BE2C (cell line): ENCODE measurements at places on chromosomes 3 and 15.

GRCh38 chr3:4987538-4988296, 8.5 kb downstream of the BHLHE40 start:
- DNase-seq = no peak

DNA sequence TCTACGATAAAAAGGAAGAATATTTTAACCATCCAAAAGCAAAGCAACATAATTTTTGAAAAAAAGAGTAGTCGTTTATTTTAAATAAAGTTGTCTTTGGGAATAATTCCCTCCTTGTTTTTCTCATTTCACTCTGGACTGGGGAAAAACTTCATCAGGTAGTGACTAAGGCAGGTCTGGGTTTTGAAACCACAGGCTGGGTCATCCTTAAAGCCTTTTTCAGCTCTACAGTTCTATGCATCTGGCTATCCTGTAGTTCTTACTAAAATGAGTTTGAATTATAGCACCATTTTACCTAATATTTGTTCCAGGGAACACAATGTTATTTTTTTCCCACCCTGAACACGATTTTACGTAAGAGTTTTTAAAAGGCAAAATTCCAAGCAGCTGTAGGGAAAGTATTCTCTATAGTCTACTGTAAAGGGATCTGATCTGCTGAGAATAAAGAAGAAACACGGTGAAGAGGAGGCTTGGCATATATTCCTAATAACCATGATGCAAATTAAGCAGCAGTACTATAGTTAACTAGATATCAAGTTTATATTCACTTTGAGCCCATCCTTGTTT, 107.7 kb downstream of the OSBPL10 start:
- DNase-seq = no peak

DNA sequence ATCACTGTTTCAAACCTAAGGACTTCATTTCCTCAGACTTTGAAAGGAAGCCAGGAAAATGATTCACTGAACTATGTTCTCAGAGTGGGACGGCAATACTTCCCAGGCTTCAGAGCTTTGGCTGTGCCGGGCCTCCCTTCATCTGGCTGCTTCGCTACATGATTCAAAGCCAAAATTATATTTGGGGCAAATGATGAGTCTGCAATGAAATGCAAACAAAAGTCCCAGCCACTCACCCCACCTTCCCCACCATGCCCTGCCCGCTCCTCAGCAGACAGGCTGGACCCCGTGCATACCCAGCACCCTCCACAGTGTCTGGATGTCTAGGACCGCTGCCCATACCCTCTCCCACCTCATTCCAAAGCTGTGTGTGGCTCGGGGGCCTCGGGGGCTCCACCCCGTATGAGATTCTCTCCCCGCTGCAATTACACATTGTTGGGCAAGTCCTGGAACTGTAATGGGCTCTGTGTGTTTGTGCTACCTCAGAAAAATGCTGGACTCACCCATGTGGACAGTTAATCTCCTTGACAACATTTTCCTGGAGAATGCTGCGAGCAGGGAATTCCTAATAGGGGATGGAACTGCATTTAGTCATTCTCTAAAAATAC, 32.2 kb downstream of the ATP10A start:
- DNase-seq = no peak

GRCh38 chr3:90035643-90036042, 928.2 kb downstream of the EPHA3 start:
- DNase-seq = no peak

DNA sequence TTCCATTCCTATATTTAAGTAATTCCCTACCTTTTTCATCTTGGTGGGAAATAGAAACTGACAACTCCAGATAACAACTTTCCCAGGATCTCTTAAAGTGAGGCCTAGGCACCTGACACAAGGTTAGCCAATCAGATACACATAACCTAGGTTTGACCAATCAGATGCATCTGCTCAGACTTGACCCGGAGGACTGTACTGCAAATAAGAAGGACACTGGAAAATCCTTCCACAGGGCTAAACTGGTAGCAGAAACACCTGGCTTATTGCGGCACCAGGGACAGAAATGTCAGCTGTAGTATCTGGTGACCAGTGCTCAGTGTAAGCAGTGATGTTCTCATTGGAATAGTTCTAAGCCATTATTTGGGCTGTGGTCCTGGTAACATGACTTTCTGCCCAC, 204.5 kb upstream of the SLCO3A1 start:
- DNase-seq = no peak

DNA sequence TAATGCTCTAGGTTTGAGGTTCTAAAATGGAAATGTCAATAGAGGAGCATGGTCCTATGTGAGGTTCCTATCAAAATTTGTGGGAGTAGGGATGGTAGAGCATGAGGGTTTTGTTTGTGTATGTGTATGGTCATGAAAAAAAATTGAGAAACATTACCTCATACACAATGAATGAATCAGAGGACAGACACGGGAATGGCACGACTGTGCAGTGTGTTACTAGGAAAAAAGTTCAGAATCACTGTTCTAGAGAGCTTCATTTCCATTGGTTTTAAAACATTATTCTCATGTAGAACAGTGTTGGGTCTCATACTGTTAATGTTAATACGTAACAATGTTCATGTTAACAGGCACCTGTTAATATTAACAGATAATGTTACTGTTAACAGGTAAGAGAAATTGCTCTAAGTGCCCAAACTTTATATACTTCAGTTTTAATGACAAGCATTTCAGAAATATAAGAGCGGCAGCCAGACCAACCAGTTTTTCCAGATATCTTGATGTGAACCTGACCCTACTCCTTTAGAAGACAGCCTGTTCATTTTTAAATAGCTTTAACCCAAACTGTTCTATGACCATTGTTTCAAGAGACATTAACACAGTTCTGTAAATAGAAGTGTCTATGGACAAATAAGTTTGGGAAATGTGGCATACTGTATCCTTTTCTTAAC, 48.0 kb downstream of the SLC15A2 start:
- no peak for DNase-seq

DNA sequence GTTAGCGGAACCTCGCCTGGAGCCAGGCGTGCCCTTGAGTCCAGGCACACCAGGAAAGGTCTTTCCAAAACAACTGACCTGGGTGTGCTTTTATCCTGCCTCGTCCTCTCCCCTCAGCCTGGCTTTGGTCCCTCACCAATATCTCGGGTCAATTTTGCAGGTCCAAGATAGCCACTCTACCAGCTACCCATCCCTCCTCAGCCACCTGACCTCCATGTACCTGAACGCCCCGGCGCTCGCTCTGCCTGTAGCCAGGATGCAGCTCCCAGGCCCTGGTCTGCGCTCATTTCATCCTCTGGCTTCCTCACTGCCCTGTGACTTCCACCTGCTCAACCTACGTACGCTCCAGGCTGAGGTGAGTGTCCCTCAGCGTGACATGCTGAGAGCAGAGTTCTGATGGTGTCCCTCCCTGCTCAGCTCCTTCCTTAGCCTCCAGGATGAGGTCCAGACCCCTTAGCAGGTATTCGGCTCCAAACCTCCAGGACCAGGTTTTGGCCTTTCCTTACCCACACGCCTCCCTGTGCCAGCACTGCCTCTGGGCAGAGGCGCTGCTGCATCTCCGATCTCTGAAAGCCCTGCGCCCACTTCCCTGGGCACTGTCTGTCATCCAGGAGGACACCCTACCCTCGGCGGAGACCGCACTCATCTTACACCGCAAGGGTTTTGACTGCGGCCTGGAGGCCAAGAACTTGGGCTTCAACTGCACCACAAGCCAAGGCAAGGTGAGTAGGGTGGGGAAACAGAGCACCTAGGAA, 14.1 kb downstream of the HDDC3 start:
- DNase-seq = no peak

GRCh38 chr15:57321973-57322601, 54.2 kb upstream of the CGNL1 start:
- DNase-seq = no peak

DNA sequence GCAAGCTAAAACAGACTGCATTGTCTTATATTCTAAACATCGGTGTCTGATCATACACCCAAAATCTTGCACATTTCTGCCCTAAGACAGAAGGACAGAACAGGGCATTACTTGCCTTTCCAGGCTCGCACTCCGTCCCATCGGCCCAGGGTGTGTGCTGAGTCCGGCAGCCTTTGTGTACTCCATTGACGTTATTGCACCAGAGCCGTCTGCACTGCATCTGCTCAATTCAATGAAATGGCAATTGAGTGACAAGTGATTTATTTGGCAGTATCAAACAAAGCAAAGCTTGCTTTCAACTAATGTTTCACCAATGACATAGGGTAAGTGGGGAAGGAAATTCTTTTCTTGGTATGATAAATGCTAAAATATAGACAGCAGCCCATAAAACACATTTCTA, 40.0 kb downstream of the ADAMTS9 start:
- DNase-seq = no peak

DNA sequence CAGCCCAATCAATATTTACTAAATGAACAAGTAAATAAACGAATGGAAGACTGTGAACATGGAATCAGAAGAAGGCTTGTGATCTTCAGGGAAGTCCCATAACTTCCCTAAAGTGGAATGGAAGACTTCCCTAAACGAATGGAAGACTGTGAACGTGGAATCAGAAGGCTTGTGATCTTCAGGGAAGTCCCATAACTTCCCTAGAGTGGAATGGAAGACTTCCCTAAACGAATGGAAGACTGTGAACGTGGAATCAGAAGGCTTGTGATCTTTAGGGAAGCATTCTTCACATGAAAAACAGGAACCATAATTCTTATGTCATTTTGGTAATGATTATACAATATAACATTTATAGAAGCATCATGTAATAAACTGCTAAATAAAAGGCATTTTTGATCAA, 38.8 kb downstream of the EOGT start:
- no peak for DNase-seq

DNA sequence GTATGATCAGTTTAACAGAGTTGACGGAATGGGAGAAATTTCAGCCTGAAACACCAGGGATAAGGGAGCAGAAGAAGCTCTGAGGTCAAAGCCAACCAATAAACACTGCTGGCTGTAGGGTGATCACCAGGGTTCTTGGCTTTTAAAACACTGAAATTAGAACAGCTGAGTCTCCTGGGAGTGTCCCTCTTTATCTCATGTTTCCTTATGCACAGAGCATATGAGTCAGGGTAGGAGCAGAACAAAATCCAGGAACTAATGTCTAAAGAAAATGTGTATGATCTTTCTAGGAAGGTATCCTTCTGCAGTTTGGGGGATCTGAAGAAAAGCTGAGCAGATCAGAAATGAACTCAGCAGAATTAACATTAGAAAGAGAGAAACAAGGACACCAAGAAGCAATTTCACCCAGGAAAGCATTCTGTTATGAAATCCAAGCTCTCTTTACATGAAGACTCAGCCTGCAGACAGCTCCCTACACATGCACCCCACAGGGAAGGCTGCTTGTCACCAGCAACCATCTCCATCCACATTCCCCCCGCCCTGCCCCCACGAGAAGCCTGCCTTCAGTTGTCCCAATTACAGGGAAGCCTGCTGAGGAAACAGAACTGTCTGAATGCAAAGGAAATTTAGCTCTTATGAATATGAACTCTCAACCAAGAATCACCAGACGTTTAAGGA, 469.7 kb downstream of the PDCD6IP start:
- DNase-seq = no peak

- DNase-seq = no peak
These were observed 19.5 kb upstream of the EID1 start for GRCh38 chr15:48858401-48858800.

DNA sequence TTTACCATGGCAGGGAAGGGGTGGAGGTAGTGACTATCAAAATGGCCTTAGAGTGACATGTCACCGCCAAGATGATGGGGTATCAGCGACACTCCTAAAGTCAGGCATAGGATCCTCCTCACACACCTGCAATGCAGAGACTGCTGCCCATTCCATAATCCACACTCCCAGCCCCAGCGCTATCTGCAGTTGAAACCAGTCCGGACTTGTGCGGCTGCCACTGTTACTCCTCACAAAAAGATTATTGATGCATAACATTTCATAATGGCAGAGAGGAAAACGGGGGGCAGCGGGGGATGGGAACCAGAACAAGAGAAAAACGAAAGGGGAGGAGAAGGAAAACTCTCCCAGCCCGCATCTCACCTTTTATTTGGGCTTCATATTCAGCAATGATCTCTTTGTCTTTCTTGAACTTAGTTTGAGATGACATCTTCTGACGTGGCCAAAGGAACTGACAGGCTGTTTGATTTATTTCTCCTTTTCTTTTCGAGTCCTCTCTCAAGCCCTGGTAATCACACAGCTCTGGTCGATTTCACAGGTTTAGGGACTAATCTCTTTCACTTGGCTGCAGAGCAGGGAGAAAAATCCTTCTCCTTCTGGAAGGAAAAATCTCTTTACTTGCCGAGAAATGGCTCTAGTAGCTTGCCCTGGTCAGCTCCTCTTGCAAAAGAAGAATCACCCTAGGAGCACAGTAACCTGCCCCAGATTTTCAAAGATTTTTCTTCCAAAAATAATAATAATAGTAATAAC, 749 bp downstream of the SRGAP3 start:
- peak; percentile 13 for DNase-seq

DNA sequence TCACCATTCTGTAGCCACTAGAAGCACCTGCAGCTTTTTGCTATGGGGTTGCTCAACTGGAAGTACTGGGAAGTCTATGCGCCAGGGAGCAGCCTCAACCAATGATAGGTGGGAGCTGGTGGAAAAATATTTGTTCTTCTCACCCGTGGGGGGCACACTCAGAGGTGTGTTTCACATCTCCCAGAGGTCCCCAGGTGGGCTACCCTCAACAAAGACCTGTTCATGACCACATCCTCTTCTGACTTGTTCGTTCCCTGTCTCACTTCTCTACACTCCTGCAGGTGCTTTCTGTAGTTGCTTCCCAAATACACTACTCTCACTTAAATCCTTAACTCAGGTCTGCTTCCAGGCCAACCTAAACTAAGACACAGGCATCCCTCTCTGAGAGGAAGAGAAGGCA, 3.6 kb downstream of the CAMP start:
- no peak for DNase-seq

GRCh38 chr3:154223519-154223918, 100.8 kb downstream of the DHX36 start:
- DNase-seq = no peak

DNA sequence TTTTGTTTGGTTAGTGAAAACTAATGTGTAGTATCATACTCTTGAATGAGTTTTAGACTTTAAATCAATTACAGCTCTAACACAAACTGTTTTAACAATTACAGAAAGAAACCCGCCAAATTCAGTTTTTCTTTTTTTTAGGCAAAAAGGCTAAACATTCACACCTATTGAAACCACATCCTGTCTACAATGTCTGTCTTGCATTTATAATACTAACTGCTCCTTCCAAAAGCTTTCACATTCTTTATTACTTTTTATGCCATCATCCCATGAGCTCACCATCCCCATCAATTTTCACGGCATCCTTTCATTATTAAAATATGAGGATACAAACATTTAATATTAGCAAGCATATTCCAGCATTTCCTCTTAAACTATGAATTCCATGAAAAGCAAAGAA, 593.3 kb downstream of the FOXP1 start:
- no peak for DNase-seq

GRCh38 chr3:160152638-160153037, 72.6 kb upstream of the C3orf80 start:
- no peak for DNase-seq

DNA sequence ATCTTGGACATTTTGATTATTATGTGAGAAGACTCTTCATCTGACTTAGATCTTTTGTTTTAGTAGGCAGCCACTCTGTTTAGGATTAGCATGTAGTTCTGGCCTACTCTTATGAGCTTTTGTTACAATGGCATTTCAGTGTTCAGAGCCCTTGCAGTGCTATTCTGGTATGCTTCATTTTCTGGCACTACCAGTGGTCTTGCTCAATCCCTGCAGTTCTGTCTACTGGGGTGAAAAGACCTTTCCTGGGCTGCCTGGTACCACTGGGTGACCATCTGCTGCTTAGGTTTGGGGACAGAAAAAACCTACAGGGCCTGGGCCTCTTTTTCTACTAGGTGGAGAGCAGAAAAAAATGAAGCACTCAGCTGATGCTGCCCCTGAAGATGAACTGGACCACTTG, 42.5 kb downstream of the IL16 start:
- no peak for DNase-seq
